Renal pelvis (tissue), 12 donors: ENCODE measurements at places on chromosomes 4 and X.

DNA sequence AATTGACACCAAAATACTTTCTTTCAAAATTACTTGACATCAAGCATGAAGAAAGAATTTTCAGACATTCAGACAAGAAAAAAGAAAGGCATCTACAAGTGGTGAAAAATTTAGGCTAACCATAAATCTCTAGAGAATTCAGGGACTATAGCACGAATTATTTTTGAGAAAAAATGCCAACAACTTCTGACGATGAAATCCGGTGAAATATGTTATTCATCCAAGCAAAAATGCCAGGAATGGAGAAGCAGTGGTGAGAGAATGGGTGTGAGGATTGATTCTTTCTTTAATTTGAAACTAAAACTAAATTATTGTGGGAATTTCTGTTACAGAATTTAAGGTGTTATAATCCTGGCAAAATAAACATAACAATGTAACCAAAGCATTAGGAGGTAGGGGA lies 69.4 kb upstream of the SORBS2 start:
- no peak for DNase-seq

DNA sequence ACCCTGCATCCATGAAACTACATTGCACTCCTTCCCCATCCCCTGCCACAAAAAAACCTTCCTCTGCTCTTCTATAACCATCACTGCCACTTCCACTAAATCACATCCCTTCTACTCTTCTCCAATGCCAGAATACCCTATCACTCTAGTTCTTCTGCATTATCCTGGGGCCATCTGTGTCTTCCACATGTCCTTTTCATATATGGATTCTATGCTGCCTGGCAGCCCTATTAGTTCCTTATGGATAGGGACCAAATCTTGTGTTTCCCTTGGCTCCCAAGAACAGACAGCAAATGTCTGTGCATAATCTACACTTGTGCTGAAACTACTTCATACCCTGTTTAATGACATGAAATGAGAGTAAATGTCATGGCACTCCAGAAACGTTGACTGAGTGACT lies 68.0 kb downstream of the LHFPL1 start:
- no peak for DNase-seq

- peak; percentile 17 for DNase-seq
These were observed 88.4 kb upstream of the GUCY1A1 start for GRCh38 chr4:155578219-155578618.

- peak; percentile 21 for DNase-seq
These were observed 20.2 kb downstream of the CNGA2 start for GRCh38 chrX:151754641-151755215.

DNA sequence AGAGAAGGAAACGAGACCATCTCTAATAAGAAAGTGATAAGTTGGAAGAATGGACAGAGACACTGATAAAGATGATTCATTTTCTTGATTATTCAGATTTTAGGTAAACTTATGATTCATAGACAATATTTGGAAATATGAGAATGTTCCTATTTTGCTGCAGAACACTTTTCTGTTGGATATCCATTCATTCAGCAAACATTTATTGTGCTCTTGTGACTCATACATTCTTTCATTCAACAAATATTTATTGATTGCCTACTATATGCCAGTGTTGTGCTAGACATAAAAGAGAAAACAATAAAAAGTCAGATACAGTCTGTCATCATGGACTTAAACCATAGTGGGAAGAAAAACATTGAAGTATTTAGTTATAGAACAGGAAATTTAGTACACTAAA lies 1232.0 kb downstream of the STIM2 start:
- DNase-seq, result no peak
